ENCODE measurements at places on chromosomes 11 and 22.

DNA sequence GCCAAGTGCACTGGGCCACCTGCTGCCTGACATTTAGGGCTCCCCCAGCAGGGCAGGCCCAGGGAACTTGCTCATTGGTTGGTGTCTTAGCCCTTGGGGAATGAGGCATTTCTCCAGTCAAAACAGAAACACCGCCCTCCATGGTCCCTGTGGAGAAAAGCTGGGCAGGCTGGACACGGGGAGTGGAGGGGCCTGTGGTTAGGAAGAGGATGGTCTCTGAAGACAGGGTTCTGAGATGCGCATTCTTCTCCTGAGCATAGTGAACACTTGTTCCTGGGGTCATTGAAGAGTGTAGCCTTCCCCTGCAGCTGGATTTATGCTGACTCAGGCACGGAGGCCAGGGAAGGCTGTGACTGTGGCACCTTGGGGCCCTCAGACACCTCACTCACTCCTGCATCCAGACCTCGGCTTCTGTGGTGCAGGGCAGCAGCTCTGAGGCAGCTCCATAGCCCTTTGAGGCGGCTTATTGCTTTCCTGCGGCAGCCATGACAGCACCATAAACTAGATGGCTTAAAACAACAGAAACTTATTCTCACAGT lies 8.2 kb downstream of the TSPAN18 start:
- no peak for DNase-seq

DNA sequence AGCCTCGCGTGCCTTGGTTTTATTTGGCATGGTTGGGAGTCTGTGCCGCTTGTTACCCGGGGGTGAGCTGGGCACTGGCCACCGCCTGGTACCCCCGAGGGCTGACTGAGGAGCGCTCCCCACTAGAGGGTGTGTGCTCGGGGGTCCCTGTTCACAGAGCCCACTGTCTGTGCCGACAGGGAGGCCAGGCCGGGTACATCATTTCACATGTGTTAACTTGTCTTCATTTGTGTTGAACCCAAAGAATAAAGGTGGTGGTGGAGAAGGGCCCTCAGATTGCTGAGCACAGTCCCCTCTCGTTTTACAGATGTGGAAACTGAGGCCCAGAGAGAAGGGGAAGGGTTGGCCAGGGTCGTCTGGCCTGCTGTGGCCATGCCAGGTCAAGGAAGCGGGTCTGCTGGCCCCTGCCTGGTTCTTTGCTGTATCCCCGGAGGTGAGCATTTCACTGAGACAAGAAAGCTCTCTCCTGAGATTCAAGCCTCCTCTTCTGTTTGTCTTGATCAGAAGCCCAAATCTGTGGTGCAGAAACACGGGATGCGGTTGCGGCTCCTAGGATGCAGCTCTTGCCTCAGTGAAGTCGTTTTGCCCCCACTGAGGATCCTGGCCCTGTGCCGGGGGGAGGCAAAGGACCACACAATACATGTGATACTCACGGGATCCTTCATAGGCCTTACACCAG lies 60.8 kb downstream of the FBLN1 start:
- DNase-seq = no peak

DNA sequence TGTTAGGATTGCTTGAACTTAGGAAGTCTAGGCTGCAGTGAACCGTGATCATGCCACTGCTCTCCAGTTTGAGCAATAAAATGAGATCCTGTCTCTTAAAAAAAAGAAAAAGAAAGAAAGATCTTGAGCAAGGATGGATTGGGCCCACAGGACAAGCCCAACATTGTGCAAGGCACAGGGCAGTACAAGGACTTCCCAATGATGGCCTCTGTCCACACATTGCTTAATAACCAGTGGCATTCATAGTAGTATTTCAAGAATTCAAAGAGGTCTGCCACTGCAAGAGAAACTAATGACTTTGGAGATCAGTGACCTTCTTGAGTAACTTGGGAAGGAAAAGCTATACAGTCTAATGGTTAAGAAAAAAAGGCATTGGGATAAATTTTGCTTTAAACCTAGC lies 44.6 kb downstream of the SEZ6L start:
- no peak for DNase-seq

- DNase-seq = no peak
These were observed 147.5 kb upstream of the B3GAT1 start for GRCh38 chr11:134559602-134559962.

GRCh38 chr22:37289156-37289735 lies 6.9 kb downstream of the CYTH4 start:
- no peak for DNase-seq

DNA sequence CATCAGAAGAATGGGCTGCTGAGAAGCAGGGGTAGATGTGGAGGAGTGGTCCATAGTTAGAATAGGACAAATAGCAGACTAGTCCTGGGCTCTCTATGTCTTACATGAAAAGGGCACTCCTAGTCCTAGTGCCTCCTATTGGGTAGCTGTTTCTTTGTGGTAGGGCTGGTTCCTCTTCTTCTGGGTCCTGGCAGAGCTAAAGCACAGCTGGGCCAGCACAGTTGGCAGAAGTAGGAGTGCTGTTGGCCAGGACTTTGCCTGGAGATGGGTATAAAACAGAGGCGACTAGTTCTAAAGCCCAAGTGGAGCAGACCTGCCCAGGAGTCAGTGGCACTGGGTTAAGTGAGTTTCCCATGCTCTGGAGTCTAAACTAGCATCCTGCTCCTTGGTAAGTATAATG lies 55.2 kb downstream of the PPFIBP2 start:
- DNase-seq = no peak

GRCh38 chr11:123357353-123357989 lies 72.6 kb upstream of the GRAMD1B start:
- no peak for DNase-seq

DNA sequence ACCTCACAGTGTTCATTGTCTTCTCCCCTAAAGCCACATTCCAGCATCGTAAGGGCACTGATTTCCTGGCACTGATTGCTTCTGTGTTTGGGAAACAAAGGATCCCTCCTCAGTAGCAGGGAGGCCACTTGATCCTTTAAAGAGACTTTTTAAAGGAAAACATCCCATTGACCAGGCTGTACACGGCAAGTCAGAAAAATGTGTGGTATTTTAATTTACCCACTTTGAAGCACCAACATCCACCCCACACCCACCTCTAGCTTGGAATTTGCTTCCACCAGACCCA lies 364.9 kb downstream of the SHANK2 start:
- no peak for DNase-seq

DNA sequence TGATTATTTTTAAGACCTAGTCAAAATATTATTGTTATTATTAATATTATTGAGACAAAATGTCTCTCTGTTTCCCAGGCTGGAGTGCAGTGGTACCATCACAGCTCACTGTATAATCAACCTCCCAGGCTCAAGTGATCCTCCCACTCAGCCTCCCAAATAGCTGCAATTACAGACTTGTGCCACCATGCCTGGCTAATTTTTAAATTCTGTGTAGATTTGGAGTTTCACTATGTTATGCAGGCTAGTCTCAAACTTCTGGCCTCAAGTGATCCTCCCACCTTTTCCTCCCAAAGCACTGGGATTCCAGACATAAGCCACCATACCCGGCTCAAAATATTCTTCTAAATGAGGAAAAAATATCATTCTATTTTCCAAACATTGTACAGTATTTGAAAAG lies 37.0 kb downstream of the SLC36A4 start:
- no peak for DNase-seq

DNA sequence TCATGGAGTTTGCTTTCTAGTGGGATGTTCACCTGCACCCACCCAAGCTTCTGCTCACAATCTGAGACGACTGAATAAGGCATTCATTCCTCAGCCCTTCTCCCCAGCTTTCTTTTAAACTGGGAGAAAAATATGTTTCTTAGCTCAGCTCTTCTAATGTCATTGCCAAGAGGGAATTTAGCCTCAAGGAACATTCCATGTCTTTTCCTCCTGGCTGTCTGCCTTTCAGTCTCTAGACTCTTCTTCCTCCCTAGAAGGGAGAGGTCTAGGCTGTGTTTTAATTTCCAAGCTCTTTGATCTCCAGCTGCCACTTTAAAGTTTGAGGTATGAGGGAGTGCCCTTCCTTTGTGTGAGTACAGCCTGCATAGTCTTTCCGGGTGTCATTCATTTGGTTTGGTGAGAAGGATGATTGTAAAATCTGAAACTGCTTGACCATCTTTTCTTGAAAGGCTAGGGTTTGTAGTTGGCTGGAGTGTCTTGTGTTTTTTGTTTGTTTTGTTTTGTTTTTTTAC lies 11.7 kb upstream of the HTATIP2 start:
- no peak for DNase-seq

DNA sequence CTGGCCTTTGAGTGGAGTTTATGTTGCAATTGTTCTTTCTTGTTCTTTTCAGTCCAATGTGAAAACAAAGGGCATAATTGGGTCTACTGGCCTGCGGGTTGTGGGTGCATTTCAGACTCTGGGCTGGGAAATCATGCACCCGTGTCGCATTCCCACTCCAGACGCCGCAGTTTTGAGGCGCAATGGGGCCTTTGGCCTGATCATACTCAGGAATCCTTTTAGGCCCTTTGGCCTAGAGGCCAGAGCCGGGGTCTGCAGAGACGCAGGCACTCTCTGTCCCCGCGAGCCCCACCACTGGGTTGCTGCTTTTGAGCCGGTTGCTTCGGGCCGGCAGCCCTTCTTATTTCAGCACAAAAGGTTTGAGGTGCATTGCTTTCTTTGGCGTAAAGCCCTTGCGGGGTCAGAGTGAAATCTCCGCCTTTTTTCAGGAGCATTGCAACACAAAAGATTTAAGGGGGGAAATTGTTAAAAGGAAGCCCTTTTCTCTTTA lies 48.4 kb upstream of the DBX1 start:
- DNase-seq = no peak

DNA sequence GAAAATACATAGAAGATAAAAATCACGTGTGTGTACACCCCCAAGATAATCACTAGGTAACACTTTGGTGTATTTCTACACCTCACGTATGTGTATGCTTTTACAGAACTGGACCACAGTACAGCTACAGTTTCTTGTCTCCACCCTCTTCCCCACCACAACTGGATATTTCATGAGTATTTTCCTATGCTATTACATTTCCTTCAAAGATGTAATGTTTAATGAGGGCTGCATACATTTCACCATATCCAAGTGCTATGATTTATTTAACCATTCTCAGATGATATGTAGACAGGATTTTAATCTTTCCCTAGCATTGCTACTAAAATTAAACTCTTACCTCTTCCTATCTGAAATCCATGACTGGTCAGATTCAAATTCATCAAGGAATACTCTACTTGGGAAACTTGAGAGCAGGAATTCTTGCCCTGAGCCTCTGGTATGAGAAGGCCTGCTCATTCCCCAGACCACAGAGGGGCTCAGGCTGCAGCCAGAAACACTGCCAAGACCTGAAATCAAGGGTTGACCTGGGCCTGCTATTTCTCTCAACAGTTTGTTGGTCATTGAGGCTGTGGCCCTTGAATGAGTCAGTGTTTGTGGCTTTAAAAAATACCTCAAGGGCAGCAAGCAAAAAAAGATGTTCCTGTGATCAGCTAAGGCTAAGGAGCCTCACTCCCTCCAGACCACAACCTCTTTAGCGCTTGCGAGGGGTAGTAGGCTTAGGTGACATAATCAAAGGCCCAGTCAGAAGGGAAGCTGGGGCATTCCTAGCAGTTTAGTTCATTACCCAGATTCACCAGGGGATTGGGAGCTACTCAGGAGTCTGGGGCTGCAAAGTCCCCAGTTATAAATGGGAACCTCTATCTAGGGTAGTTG lies 55.5 kb downstream of the ABTB2 start:
- no peak for DNase-seq

DNA sequence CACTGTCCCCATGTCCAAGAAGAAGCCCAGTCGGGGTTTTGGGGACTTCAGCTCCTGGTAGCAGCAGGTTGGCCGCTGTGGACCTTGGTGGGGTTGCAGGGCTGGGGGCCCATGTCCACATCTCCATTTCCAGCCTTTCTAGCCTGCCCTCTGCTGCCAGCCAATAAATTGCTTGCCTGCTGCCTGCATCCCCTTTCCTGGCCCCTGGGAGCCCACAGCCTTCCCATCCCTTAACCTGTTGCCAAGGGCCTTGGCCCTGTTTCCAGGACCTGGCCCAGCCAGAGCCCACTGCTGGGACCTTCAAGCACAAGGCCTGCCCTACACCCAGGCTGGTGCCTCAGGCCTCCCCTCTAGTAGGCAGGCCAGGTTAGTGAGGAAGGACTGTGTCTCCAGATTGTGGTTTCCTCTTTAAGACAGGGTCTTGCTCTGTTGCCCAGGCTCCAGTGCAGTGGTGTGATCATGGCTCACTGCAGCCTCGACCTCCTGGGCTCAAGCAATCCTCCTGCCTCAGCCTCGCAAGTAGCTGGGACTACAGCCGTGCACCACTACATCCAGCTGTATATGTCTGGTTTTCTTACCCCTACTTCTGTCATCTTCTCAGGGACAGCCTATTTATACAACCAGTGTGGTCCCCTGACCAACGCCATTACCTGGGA lies 29.7 kb downstream of the PPIL2 start:
- no peak for DNase-seq

DNA sequence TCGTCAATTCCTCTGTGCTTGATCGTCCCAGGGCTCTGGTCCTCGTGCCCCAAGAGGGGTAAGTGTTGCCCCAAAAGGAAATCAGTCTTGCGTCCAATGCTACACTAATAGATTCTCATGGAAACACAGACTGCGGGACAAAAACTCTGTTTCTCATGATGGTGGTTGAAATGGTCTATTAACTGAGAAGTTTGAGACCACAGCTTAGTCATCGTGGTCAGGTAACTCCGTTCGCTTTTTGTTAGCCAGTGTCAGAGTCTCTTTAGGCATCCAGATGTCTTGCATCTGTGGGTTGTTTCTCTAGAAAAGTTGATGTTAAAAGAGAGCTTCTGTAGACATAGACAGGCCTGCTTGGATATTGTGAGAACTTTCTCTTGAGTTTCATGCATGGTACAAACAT lies 104.6 kb upstream of the SORL1-AS1 start:
- no peak for DNase-seq

DNA sequence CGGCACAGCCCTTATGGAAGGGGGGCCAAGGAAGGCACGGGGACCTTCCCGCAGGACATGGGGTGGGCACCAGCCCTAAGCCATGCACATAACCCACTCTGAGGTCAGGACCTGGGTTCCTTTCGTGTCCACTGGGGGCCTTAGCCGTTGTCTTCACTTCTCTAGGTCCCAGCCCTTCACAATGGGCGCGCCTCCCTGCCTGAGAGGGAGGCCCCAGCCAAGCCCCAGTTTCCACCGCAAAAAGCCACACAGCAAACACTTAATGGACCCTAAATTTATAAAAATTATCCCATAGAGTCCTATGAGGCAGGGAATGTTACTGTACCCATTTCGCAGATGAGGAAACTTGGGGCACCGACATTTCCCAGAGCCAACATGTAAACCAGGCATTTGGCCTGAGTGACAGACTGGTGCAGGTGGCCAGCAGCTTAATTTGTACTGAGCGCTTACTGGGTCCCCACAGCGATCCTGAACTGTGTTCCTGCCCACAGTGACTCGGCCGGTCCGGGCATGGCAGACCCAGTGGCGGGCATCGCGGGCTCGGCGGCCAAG lies 1.2 kb downstream of the GAS2L1 start:
- no peak for DNase-seq

DNA sequence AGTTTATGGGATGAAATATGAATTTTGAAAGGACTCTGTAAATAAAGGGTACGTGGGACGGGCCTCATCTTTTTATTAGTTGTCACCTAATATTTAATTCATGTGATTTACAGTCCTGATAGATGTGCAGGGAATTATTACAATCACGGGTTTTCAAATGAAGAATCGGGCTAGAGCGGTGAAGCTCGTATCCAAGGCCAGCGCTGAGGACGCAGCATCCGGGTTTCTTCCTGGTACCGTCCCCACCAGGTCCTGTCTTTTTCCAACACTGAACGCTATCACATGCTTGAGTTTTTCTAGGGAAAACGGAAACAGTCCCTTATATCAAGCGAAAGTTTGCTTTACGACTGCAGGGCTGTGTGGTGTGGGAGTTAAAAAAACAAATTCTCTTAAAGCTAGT lies 787 bp downstream of the SMDT1 start:
- no peak for DNase-seq
